Stimulated activated naive CD4-positive, alpha-beta T cell treated with Interleukin-2 at 50 U/mL for 16 hours (primary cell): ENCODE measurements at places on chromosomes 6 and 20.

DNA sequence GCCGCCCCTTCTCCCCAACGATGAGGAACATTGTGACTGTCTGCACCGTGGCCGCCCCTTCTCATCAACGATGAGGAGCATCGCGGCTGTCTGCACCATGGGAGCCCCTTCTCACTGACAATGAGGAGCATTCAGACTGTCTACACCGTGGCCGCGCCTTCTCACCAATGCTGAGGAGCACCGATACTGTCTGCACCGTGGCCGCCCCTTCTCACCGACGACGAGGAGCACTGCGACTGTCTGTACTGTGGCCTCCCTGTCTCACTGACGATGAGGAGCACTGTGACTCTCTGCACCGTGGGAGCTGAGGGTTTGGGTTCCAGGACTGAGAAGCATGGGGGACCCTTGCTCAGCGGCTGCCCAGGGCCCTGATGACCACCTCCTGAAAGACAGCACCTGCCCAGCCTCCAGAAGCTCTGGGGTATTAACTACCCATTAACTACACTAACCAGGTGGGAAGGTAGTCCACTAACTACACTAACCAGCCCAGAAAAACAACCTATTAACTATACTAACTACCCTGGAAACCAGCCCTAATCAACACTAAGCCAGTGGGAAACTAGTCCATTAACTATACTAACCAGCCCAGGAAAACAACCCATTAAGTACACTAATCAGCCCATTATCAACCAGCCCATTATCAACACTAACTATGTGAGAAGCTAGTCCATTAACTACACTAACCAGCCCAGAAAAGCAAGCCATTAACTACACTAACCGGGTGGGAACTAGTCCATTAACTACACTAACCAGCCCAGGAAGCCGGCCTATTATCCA is 116.9 kb downstream of the TAF4 start:
- no peak for DNase-seq

DNA sequence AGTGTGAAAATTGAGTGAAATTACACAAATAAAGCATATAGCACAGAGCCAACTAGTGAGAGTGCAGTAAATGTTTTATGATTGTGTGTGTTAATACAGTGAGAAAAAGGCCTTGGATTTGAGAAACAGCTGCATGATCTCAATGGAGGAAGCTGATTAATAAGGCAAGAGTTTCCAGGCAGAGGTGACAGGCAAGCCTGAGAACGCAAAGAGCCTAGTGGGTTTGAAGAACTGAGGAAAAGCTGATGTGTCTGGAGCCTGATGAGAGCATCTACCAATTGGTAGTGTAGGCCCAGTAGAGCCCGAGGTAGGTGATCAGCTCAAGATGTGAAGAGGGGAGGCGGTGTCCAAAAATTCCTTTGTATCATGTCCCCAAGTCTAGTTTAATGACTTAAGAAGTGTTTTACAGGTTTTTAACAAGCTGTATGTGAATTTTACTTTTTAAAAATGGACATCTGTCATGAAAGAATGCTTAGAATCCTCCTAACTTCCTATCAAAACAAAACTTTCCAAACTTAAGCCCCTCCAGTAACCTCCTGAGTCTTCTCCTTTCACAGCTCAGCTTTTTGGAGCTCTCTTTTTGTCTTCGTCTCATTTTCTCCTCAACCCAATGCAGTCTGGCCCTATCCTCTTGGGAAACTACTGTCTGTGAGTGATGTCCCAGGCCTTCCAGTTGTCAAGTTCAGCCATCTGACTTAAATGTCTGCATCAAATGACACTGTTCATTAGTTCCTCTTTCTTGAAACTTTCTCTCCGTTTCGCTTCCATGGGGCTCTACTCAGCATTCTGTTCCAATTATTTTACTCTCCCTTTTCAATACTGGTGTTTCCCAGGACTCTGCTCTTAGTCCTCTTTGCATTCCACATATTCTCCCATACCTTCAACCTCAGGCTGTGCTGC is 1.2 kb downstream of the CDC40 start:
- no peak for DNase-seq

DNA sequence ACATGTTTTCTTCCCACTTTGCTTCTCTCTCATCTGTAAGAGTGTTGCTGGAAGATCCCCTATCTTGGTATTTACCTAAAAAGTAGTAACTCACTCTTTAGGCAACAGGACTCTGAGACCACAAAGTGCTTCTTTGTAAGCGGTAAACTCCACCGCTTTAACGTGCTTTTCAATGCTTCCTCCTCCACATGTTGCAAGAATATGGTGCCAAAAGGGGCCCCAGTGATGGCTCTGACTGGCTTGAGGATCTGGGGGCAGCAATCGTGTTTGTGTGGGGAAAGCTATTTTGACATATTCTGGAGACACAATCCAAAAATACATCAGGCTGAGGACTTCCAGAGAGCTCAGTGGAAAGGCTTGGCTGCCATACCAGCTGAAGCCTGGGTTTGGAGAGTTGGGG is 12.4 kb upstream of the CPNE5 start:
- no peak for DNase-seq

DNA sequence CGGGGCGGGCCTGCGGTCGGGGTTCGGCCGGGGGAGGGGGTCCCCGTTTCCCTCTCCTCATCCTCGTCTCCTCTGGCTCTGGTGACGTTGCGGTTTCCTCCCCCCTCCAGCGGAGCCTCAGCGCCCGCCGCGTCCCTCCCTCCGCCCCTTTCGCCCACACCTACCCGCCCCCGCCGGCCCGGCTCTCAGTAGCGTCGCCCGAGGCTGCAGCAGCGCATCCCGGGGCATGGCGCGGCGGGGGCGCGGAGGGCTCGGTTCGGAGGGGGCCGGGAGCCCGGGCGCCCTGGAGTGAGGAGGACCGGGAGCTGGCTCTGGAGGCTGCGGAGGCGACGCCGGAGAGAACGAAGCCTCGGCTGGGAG is at the start of gene DSE:
Gene DSE (plus strand): TSS at position 188 of the 360 bp plus-strand sequence. CDS start 28,304 bp downstream, outside the sequence.
- peak; percentile 64 for DNase-seq

- no peak for DNase-seq
These were observed 333.8 kb downstream of the TFAP2A start for GRCh38 chr6:10081075-10081474.

DNA sequence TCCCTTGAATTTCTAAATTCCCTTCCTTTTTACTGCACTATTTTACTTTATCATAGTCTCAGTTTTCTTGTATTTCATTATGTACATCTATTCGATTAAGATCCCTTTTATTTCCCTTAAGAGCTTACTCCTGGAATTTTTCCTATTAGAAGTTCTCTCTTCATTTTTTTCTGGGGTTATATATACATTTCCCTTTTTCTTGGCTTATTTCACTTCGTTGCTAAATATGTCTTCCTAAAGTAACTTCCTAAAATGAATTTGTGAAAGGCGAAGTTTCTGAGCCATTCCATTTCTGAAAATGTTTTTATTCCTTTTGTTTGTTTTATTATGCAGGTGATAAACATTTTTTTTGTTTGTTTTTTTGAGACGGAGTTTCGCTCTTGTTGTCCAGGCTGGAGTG is 5.9 kb upstream of the CD109 start:
- no peak for DNase-seq

- no peak for DNase-seq
These were observed 339.4 kb downstream of the CD83 start for GRCh38 chr6:14456941-14457340.

- DNase-seq = no peak
These were observed 177.9 kb downstream of the COL9A1 start for GRCh38 chr6:70124882-70125545.

DNA sequence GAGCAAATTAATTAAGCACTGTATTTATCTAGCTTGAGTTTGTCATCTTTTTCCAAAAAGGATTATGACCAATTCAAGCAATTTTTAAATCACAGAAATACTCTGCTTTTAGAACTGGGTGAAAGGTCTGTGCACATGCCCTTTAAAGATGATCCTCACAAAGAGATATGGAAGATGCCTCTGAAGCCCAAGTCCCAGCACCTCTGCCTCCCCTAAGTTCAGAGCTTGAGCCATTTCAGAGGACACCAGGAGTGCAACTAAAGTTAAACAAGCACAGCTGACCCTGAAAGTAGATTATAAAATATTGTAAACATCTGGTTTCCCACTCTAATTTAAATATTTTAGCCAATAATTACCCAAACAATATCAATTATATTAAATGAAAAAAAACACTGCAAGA is 139.5 kb upstream of the BEND6 start:
- no peak for DNase-seq

DNA sequence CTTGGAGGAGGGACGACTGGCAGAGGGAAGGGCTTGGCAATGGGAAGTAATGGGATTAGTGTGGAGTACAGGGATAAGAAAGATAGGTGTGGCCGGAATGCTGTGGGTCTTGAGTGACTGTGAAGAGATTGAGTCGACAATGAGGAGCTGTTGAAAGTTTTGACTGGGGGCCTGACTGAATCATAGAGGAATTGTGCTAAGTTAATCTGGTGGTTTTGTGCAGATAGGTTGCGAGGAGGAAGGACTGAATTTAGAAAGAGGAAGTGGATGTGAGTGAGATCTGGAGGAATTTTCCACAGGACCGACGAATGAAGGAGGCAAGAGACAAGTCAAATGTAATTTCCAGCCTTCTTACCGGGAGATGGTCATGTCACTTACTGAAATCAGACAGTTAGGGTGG is 143.9 kb upstream of the RALGAPA2 start:
- no peak for DNase-seq

- no peak for DNase-seq
These were observed 319.7 kb upstream of the TCF21 start for GRCh38 chr6:133568970-133569889.

DNA sequence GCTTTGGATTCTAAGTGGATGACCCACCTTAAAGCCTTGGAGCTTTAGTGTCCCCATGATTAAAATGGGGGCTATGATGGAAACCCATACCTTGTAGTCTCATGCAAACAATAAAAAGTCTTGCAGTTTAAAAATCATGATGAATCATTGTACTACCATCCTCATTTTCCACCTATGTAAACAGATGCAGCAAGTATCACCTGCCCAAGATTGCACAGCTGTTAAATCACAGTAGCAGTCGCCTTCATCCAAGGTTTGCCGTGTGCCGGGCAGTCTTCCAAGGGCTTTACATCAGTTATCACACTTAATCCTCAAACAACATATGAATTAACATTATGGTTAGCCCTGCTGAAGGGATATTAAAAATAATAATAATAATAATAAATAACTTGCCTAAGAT is 210.3 kb downstream of the FOXA2 start:
- no peak for DNase-seq
